Endodermal cell (in vitro differentiated cells): ENCODE measurements at places on chromosomes 5 and 9. TPM values are rescaled to one million over a fixed set of nuclear protein-coding genes. Genes with fewer than 3 reads are reported as not detected.

DNA sequence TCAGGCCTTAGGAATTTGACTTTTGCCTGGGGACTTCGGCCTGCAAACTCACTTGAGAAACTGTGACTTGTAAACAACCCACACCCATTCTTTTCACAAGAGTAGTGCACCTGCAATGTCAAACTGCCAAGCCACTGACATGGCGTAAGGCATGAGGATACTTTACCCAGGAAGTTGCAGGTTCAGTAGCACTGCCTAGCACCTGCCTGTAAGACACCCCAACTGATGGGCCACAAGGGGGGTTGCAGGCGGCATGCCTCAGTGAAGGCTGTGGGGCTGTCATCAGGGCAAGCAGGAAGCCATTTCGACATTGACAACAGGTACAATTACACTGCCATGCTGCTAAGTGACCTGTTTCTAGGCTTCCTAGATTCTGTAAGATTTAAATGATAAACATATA lies 41.3 kb upstream of the RASGEF1C start:
- DNase-seq = no peak
- no peak overlapping the region for H3K27ac ChIP-seq
- peaks cover 91% of the 10 kb centered on the region for H3K36me3 ChIP-seq
- H3K4me3 ChIP-seq = no peak overlapping the region

MSX2 gene
- 2.3 to 4.2 TPM (median 2.8 TPM) in 3 replicates for total RNA-seq

SCGB3A2 gene
- total RNA-seq = 1.1 to 1.8 TPM (median 1.3 TPM) in 3 replicates

MAPK9 gene
- total RNA-seq = 33.7 to 51.8 TPM (median 51.6 TPM) in 3 replicates

- DNase-seq = no peak
- no peaks in the 10 kb centered on the region for H3K36me3 ChIP-seq
- H3K4me3 ChIP-seq = no peak overlapping the region
- H3K27ac ChIP-seq = no peak overlapping the region
- H3K4me1 ChIP-seq = no peaks in the 10 kb centered on the region
- H3K27me3 ChIP-seq = no peaks in the 10 kb centered on the region
These were observed 68.9 kb downstream of the BOD1 start for GRCh38 chr5:173547579-173547978.

SLC34A3 gene
- 0.11 TPM in 1 of 2 replicates, not detected in the other for total RNA-seq

ARSI gene
- total RNA-seq = 2.7 to 3.6 TPM (median 3.4 TPM) in 3 replicates

STING1 gene
- 0.20 and 0.43 TPM in 2 replicates for total RNA-seq

SURF6 gene
- 22.9 to 27.5 TPM (median 24.1 TPM) in 3 replicates for total RNA-seq

DNA sequence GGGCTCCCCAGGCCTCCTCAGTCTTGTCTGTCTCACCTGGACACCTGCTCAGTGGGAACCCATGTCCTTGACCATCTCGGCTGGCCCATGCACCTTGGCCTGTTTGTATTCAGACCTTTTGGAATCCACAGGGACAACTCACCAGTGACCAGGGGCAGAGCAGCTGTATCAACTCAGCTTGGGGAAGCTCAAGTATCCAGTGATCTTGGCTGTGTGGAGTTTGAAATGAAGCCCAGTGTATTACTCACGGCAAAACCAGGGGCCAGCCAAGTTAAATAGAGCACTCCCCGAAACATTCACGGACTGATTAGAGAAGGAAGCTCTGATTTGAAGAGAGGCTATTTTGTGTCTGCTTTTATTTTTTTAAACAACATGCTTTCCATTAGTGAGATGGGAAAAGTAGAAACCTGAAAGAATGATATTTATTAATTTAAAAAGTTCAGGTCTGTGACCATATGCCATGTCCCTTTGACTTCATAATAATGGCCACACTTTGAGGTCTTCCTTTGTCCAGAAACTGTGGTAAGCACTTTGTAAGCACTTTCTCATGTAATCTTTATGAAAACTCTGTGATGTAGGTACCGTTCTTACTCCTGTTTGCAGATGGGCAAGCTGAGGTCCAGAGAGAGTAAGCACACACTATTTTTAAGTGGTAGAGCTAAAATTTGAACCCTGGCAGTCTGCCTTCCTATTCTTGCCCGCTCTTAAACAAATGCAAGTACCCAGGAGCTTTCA lies 656.5 kb downstream of the BNC2 start:
- H3K36me3 ChIP-seq = no peaks in the 10 kb centered on the region
- H3K4me3 ChIP-seq = no peak overlapping the region
- H3K27ac ChIP-seq = no peak overlapping the region
- H3K4me1 ChIP-seq = no peaks in the 10 kb centered on the region
